Left lung (tissue), 14 donors: ENCODE measurements at places on chromosomes 1 and 21. TPM values are rescaled to one million over a fixed set of nuclear protein-coding genes. Genes with fewer than 3 reads are reported as not detected.
A peak's percentile ranks its signal among the peaks of the same experiment; 100 is the strongest.

The FAM72D gene
- total RNA-seq, result 0.41 TPM

The OR10J1 gene
- not detected for total RNA-seq

The RAB7B gene
- total RNA-seq, result 14.2 TPM

The TTC22 gene
- total RNA-seq, result 7.7 TPM

The GNG4 gene
- total RNA-seq, result not detected

The C2CD2 gene
- total RNA-seq, result 19.4 TPM

The EEIG2 gene
- total RNA-seq, result 16.4 TPM

The SELL gene
- 10.2 TPM for total RNA-seq

The EPS8L3 gene
- not detected for total RNA-seq

DNA sequence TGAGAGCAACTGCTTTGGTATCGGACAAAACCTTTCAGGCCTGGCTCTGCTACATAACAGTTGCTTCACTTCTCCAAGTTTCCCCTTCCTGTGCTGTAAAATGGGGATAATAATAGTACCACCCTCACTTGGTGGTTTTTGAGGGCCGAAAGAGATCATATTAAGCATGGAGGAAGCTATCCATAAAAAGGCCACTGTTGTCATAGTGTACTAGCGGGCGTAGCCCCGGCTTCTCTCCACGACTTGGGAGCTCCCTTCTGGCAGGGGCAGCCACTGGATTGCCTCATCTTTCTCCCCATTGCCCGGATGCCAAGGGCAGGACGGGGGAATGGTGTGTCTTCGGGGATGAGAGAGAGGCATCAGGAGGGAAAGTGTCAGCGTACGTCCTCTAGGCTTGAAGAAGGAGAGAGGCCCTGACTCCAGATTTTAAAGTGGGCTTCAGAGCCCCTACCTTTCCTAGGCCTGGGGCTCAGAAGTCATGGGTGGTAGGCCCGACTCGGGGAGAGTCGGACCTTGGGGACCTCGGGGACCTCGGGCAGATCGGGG lies 548 bp upstream of the MFSD2A start:
- DNase-seq, result no peak
- peak overlapping the region; percentile 65 for H3K4me3 ChIP-seq
- peaks cover 49% of the 10 kb centered on the region for H3K4me1 ChIP-seq
- H3K27ac ChIP-seq, result peak overlapping the region; percentile 48
- no peaks in the 10 kb centered on the region for H3K27me3 ChIP-seq

DNA sequence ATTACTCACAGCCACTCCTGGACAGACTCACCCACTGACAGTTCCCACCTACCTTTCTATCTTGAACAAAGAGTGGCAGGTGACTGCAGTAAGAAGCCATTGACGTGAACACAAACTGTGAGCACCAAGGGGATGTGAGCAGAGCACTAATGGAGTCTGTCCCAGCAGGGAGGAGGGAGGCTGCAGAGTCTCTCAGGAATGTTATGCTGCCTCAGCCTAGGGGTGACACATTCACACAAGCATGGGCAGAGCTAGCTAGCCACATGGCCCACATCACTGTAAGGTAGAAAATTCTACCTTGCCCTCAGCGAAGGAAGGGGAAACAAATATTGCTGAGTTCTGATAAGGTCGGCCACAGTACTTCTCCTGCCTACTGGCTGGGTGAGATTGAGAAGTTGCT lies 56.8 kb upstream of the PTGFRN start:
- H3K27ac ChIP-seq, result no peak overlapping the region
- H3K36me3 ChIP-seq, result no peaks in the 10 kb centered on the region
- no peaks in the 10 kb centered on the region for H3K27me3 ChIP-seq

DNA sequence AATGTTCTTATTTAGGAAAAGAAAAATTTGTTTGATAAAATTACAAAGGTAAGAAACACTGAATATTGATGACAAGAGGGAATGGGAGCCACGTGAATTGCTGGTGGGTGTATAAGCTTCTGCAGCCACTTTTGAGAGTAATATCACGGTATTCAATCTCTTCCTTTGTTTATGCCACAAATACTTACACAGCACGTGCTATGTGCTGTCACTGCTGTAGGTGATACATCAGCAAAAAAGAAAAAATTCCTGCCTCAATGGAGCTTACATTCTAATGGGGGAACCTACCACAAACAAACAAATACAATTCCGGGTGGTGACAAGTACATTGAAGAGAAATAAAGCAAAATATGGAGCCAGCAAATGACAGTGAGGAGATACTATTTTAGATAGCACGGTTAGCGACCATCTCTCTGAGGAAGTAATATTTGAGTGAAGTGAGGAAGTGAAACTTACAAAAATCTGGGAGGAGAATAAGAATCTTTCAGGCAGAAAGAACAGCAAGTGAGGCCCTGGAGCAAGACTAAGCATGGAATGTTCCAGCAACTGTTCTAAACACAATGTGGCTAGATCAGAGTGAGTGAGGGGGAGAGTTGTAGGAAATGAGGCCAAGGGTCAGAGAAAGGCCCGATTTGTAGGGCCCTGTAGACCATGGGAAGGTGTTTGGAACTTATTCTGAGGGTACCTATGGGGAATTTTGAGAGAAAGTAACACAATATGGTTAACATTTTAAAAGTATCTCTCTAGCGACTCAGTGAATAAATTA lies 2.6 kb upstream of the FCRLB start:
- no peak overlapping the region for H3K4me3 ChIP-seq
- no peaks in the 10 kb centered on the region for H3K4me1 ChIP-seq
- H3K36me3 ChIP-seq, result no peaks in the 10 kb centered on the region
- H3K27me3 ChIP-seq, result no peaks in the 10 kb centered on the region
- DNase-seq, result no peak

- no peak overlapping the region for H3K4me3 ChIP-seq
- H3K4me1 ChIP-seq, result no peaks in the 10 kb centered on the region
- H3K27me3 ChIP-seq, result no peaks in the 10 kb centered on the region
- no peak overlapping the region for H3K27ac ChIP-seq
- no peak for DNase-seq
Measured at GRCh38 chr1:243680860-243681259, 169.2 kb downstream of the AKT3 start.

- DNase-seq, result no peak
- H3K27me3 ChIP-seq, result no peaks in the 10 kb centered on the region
- H3K27ac ChIP-seq, result no peak overlapping the region
Measured at GRCh38 chr1:59223989-59224634, 72.8 kb upstream of the FGGY start.

GRCh38 chr1:171251042-171251951 lies 3.0 kb downstream of the FMO1 start:
- no peaks in the 10 kb centered on the region for H3K36me3 ChIP-seq
- no peaks in the 10 kb centered on the region for H3K27me3 ChIP-seq
- H3K4me1 ChIP-seq, result no peaks in the 10 kb centered on the region

DNA sequence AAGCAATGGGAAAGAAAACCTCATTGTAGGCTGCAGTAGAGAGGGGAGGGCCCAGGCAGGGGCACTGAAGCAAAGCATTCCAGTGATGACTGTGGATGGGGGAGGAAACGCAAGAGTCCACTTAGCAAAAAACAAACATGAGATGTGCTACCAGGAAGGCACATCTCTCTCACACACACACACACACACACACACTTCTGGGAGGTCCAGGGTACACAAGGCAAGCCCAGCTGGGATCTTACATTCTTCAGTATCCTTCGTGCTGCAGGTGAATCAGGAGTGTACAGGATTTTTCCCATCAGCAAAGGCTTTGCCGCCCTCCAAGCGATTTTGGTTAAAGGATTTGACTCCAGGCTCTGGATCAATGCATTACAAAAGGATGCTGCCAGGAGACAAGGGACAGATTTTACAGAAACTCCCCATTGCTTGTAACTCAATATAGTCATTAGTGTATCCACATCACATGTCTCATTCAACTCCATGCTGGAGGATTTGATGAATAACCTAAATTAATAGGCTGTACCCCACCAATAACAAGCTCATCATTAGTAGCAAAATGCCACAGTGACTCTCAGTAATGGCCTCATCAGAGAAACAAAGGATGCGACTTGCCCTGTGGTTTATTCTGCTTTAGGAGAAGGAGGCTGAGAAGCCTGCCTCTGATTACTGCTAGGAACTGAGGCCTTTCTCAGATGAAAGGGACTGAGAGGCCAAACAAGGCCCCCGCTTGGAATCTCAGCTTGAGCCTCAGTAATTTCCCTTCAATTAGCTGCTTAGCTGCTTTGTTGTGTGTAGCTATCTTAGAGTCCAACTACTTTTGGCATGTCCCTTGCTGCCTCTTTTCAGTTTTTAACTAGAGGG lies 41.6 kb downstream of the ABCA4 start:
- no peaks in the 10 kb centered on the region for H3K36me3 ChIP-seq
- DNase-seq, result no peak
- no peaks in the 10 kb centered on the region for H3K27me3 ChIP-seq

DNA sequence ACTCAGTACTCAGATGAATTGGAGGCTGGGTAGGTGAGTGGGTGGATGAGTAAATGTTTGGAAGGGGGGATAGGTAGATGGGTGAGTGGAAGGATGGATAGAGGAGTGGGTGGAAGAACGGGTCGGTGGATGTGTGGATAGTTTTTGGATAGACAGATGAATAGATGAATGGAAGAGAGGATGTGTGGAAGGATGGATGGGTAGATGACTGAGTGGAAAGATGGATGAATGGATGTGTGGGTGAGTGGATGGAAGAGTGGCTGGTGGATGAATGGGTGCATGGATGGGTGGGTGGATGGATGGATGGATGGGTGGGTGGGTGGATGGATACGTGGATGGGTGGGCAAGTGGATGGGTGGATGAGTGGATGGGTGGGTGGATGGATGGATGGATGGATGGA lies 3.7 kb downstream of the SLC45A1 start:
- H3K27me3 ChIP-seq, result no peaks in the 10 kb centered on the region
- no peak for DNase-seq
- H3K4me3 ChIP-seq, result no peak overlapping the region
- no peak overlapping the region for H3K27ac ChIP-seq
- H3K4me1 ChIP-seq, result peaks cover 15% of the 10 kb centered on the region
- H3K36me3 ChIP-seq, result no peaks in the 10 kb centered on the region

- peak overlapping the region; percentile 100 for H3K27ac ChIP-seq
- peaks cover 44% of the 10 kb centered on the region for H3K4me1 ChIP-seq
- no peaks in the 10 kb centered on the region for H3K27me3 ChIP-seq
- peaks cover 45% of the 10 kb centered on the region for H3K36me3 ChIP-seq
- DNase-seq, result peak; percentile 75
- no peak overlapping the region for H3K4me3 ChIP-seq
Measured at GRCh38 chr1:150560011-150560438, 10.8 kb downstream of the ADAMTSL4 start.

DNA sequence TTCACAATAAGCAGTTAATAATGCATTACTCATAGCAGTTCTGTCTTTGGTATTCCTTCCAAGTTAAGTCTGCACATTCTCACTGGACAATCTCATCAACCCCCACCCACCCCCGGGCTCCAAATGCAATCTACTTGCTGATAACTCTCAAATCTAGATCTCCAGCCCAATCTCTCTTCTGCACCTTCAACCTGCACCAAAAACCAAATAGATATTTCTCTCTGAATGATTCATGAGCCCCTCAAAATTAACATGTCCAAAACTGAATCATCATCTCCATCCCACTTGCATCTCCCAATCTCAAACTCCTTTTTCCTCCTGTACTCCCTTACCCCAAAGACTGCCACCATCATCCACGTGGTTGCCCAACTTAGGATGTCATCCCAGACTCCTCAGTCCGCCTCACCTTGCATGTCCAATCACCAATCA lies 2.7 kb downstream of the DOCK7 start:
- no peak for DNase-seq
- H3K4me1 ChIP-seq, result peaks cover 33% of the 10 kb centered on the region
- H3K36me3 ChIP-seq, result no peaks in the 10 kb centered on the region
- H3K4me3 ChIP-seq, result no peak overlapping the region
- no peak overlapping the region for H3K27ac ChIP-seq
- H3K27me3 ChIP-seq, result no peaks in the 10 kb centered on the region

DNA sequence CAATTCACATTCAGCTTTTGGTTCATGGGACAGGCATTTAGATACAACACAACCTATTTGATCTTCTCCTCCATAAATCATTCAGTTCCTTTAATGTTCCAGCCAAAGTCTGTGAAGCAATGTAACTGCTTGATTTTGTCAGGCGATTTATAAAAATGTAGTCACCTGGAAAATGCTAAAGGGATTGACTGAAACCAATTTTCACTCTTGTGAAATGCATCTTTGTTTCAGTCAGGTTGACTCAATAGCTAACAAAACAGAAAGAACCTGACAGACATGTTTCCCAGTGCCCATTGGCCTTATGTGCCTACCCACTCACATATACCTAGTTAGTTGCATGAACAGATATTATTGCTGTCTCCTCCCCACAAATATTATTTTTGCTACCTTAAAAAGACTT lies 335.7 kb downstream of the CHRM3 start:
- H3K4me3 ChIP-seq, result no peak overlapping the region
- no peak for DNase-seq
- peaks cover 21% of the 10 kb centered on the region for H3K4me1 ChIP-seq
- H3K27ac ChIP-seq, result no peak overlapping the region
- no peaks in the 10 kb centered on the region for H3K36me3 ChIP-seq
